Suprapubic skin (tissue), 4 donors: ENCODE measurements at places on chromosomes 12 and 14.

DNA sequence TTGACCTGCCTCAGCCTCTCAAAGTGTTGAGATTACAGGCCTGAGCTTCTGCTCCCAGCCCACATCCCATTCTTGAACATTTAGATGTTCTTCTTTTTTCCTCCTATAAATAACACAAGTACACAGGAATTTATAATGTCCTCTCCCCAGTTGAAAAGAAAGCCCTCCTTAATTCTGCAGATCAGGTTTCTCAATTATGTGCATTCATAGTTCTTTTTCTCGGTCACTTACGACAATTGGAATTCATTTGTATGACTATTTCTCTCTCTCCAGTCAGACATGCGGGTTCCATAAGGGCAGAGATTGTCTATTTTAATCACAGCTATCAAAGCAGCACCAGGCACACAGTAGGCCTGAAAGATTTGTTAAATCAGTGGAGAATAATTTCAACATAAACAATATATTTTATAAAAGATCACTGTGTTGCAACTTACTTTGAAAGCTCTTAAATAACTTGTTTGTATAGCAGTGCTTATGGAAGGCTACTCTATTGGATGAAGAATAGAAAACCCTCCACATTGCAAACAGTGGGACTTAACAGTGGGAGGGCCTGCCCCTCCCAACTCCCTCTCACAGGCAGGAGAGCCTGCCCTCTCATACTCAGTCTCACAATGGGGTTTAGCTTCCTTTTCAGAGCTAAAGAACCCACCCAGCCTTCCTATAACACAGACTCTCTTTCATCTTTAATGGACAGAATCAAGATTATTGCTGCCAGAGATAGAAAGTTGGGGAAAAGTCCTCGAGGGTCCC lies 84.1 kb upstream of the TRAF3 start:
- no peak overlapping the region for H3K27ac ChIP-seq

- H3K27me3 ChIP-seq, result peaks cover 8% of the 10 kb centered on the region
- no peaks in the 10 kb centered on the region for H3K36me3 ChIP-seq
- H3K27ac ChIP-seq, result peak overlapping the region; percentile 69
- H3K4me3 ChIP-seq, result peak overlapping the region; percentile 94
- peaks cover 24% of the 10 kb centered on the region for H3K4me1 ChIP-seq
These were observed 18.3 kb upstream of the PLEKHH1 start for GRCh38 chr14:67514650-67515385.

DNA sequence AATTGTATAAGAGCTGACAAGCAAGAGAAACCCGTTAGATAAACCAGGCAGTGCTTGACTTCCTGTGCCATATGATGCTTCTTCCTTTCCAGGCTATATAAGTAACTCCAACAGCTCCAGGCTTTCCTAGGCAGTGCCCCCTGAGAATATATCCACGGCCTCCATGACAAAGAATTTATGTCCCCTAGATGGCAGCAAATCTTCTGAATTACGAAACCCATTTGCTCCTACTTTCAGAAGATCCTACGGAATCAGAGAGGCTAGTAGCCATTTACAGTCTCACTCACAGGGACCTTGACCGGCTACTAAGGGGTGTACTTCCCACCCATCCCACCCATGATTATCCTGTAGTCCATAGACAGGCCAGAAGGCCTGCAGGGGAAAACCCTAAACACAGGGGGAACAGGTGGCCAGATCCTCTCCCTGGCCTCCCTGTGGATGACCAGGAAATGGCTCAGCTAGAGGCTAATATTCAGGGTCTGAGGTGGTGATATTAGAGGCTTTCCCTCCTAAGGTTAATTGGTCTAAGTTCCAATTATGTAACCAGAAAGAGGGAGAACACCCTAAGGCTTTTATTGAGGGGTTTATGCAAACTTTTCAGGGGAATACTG lies 77.2 kb upstream of the DCD start:
- no peak overlapping the region for H3K4me3 ChIP-seq
- no peak for DNase-seq
- peaks cover 4% of the 10 kb centered on the region for H3K27me3 ChIP-seq
- H3K4me1 ChIP-seq, result no peaks in the 10 kb centered on the region
- H3K27ac ChIP-seq, result no peak overlapping the region

- no peaks in the 10 kb centered on the region for H3K27me3 ChIP-seq
- DNase-seq, result no peak
- H3K27ac ChIP-seq, result no peak overlapping the region
These were observed 91.8 kb upstream of the NPAS3 start for GRCh38 chr14:32846821-32847365.

GRCh38 chr14:93073910-93074769 lies 41.6 kb downstream of the ITPK1 start:
- H3K27me3 ChIP-seq, result no peaks in the 10 kb centered on the region
- H3K27ac ChIP-seq, result peak overlapping the region; percentile 72
- H3K4me1 ChIP-seq, result peaks cover 32% of the 10 kb centered on the region
- DNase-seq, result no peak
- no peak overlapping the region for H3K4me3 ChIP-seq

GRCh38 chr12:2347137-2347843 lies 294.5 kb downstream of the CACNA1C start:
- H3K4me3 ChIP-seq, result no peak overlapping the region
- DNase-seq, result no peak
- no peak overlapping the region for H3K27ac ChIP-seq
- no peaks in the 10 kb centered on the region for H3K27me3 ChIP-seq
- no peaks in the 10 kb centered on the region for H3K4me1 ChIP-seq

DNA sequence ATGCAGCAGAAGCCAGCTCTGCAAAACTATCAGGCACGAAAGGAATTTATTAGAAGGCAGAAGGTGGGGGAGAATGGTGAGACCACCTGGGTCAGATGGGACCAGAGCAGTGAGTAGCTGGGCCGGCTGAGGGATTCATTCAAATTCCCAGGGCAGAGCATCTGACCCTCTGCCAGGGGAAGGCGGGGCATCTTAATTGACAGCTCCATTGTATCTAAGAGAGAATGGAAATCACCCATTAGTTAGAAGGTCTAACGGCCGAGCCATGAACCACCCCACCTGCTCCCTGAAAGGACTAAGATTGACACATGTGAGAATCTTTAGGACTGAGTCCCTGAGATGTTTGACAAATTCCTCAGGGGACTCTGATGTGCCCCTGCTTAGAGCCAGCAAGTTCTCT lies 83.7 kb downstream of the PHETA1 start:
- H3K27ac ChIP-seq, result no peak overlapping the region
- H3K4me1 ChIP-seq, result no peaks in the 10 kb centered on the region
- no peaks in the 10 kb centered on the region for H3K36me3 ChIP-seq

- H3K4me3 ChIP-seq, result no peak overlapping the region
- no peak for DNase-seq
- no peak overlapping the region for H3K27ac ChIP-seq
- no peaks in the 10 kb centered on the region for H3K27me3 ChIP-seq
- no peaks in the 10 kb centered on the region for H3K4me1 ChIP-seq
- no peaks in the 10 kb centered on the region for H3K36me3 ChIP-seq
These were observed 41.0 kb downstream of the ZCRB1 start for GRCh38 chr12:42284876-42285275.

- H3K27me3 ChIP-seq, result no peaks in the 10 kb centered on the region
- peaks cover 50% of the 10 kb centered on the region for H3K4me1 ChIP-seq
- no peak overlapping the region for H3K4me3 ChIP-seq
- DNase-seq, result no peak
These were observed 3.3 kb upstream of the NAA25 start for GRCh38 chr12:112111931-112112330.

- no peaks in the 10 kb centered on the region for H3K4me1 ChIP-seq
- H3K27ac ChIP-seq, result no peak overlapping the region
- H3K27me3 ChIP-seq, result no peaks in the 10 kb centered on the region
- no peak overlapping the region for H3K4me3 ChIP-seq
- H3K36me3 ChIP-seq, result no peaks in the 10 kb centered on the region
These were observed 43.1 kb downstream of the CACNA1C start for GRCh38 chr12:2095878-2096277.

GRCh38 chr12:95972832-95973456 lies 23.2 kb downstream of the HAL start:
- no peaks in the 10 kb centered on the region for H3K4me1 ChIP-seq
- no peak overlapping the region for H3K4me3 ChIP-seq
- H3K27ac ChIP-seq, result no peak overlapping the region

GRCh38 chr12:47065546-47065945 lies 13.9 kb upstream of the PCED1B start:
- H3K27me3 ChIP-seq, result no peaks in the 10 kb centered on the region
- no peak overlapping the region for H3K4me3 ChIP-seq
- peaks cover 3% of the 10 kb centered on the region for H3K4me1 ChIP-seq
- no peaks in the 10 kb centered on the region for H3K36me3 ChIP-seq
- no peak for DNase-seq

DNA sequence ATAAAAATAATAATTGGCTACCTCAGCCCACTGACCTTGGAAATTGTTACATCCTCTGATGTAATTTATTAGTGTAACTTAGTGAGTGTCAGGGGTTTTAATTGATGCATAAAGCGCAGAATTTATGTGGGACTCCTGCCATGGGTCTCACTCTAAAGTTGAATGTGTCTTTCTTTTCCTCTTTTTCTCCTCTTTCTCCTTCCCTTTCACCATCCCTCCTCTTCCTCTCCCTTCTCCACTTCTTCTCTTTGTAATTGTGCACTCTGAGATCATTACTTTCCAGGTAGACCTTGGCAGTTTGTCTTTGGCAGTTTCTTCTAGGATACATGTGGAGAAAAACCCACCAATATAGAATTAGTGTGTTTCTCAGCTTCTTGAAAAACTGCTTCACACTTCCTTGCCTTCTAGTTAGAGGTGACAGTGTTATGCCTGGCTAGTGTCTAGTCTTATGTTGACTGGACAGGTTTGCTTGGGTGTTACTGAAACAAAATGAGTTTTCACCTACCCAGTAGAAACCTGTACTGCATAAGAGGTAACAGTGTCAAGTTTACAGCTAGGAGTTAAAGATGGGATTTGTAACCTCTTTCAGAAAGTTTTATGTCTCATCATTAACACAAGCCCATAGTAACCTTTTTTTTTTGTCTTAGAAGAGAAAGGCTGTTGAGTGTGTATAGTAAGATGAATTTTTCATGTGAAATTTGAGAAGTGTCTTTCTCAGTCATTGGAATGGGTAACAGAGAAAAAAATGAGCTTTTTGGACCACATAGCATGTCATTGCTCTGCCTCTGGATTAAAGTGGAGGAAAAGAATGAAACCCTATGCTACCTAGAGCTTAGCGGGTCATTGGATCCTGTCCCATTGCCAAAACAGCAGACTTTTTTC lies 18.6 kb downstream of the PELI2 start:
- no peaks in the 10 kb centered on the region for H3K27me3 ChIP-seq
- H3K4me1 ChIP-seq, result peaks cover 50% of the 10 kb centered on the region
- H3K4me3 ChIP-seq, result no peak overlapping the region
- no peak for DNase-seq

- H3K4me1 ChIP-seq, result peaks cover 3% of the 10 kb centered on the region
- H3K27me3 ChIP-seq, result no peaks in the 10 kb centered on the region
- no peaks in the 10 kb centered on the region for H3K36me3 ChIP-seq
- no peak overlapping the region for H3K27ac ChIP-seq
These were observed 51.0 kb upstream of the STK38L start for GRCh38 chr12:27193106-27193505.

DNA sequence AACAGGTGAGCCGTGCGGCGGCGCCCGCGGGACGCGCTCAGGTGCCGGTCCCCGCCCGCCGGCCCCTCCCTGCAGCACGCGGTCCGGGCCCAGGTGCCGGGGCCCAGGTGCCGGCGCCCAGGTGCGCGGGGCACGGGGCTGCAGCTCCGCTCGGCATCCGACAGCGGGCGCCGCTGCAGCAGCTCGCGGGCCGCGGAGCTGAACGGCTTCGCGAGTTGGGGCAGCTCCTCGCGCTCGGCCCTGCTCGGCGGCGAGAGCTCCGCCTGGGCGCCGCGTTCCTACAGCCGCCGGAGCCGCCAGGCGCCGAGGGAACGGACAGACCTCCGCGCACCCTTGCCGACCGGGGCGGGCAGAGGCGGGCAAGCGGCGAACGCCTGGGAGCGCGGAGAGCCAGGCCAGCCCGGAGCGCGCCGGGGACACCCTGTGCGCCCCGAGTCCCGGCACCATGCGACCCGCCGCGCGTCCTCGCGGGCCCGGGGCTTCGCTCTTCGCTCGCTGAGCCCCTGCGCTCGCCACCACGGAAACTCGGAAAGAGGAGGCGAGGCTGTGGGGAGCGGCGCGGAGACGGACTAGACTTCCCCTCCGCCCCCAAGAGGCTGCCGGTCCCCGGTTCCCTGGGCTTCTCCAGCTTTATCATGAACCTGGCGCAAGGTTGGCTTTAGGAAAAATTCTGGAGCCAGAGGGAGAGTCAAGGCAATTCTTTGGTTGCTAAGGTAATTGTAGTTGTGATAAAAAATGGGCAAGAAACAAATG lies at the start of gene RGS6:
RGS6 (plus strand) TSS at position 201 of the 753 bp plus-strand sequence.
- no peak for DNase-seq
- no peaks in the 10 kb centered on the region for H3K36me3 ChIP-seq
- H3K4me1 ChIP-seq, result peaks cover 20% of the 10 kb centered on the region
- no peak within 1 kb of the TSS for H3K27ac ChIP-seq
- peak within 1 kb of the TSS; percentile 48 for H3K4me3 ChIP-seq
- H3K27me3 ChIP-seq, result peaks cover 42% of the 10 kb centered on the region

DNA sequence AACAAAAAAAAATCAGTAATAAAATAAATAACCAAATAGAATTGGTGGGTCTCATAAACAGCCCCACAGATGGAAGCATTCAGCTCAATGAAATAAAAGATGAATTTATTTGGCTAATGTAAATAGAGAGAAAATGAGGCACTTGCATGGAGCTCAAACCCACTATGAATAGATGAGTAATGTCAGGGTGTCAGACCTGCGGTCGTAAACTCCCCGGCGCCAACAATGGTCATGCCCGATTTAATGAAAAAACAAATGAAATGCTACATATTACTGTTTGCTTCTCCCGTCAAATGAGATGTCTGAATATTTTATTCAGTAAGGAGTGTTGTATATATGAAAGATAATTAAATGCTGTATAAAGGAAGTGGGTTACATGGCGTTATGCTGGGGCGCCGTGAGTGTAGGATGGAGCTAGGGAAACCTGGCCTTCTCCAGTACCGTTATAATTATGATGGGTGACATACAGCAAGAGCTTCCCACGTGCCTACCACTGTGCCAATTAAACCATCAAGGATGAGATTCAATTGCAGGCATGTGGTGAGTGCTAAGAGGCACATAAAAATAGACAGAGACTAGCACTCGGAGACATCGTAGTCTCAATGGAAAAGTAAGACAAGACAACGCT lies 648.1 kb downstream of the BCL11B start:
- no peak overlapping the region for H3K27ac ChIP-seq
- no peaks in the 10 kb centered on the region for H3K36me3 ChIP-seq
- no peaks in the 10 kb centered on the region for H3K4me1 ChIP-seq
- no peak overlapping the region for H3K4me3 ChIP-seq
- no peak for DNase-seq
- H3K27me3 ChIP-seq, result no peaks in the 10 kb centered on the region

- H3K36me3 ChIP-seq, result no peaks in the 10 kb centered on the region
- peaks cover 18% of the 10 kb centered on the region for H3K4me1 ChIP-seq
- no peak for DNase-seq
- no peaks in the 10 kb centered on the region for H3K27me3 ChIP-seq
These were observed 2.8 kb downstream of the KIF21A start for GRCh38 chr12:39440101-39440500.

DNA sequence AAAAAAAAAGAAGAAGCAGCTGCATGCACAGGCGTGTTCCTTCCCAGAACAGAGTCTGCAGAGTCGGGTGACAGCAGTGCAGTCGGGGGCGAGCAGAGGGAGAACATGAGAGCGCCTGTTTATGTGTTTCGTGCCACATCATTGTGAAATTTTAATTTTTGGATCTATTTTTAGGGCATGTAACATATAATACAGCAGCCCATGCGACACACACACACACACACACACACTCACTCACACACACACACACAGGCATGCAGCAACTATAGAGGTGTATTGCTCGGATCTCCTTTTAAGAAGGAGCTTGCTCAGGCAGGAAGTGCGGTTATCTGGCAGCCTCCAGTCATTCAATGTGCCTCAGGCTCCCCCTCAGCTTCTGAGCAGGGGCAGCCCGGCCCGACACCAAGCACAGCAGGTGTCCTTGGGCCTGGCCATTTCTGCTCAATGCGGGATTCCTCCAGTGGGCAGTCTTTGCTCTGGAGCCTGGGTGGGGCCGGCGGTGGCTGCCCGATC lies 71.8 kb downstream of the ZNF664 start:
- no peak overlapping the region for H3K27ac ChIP-seq
- peaks cover 8% of the 10 kb centered on the region for H3K4me1 ChIP-seq
- no peaks in the 10 kb centered on the region for H3K27me3 ChIP-seq
- DNase-seq, result no peak
